ENCODE measurements at places on chromosomes 4 and X.

DNA sequence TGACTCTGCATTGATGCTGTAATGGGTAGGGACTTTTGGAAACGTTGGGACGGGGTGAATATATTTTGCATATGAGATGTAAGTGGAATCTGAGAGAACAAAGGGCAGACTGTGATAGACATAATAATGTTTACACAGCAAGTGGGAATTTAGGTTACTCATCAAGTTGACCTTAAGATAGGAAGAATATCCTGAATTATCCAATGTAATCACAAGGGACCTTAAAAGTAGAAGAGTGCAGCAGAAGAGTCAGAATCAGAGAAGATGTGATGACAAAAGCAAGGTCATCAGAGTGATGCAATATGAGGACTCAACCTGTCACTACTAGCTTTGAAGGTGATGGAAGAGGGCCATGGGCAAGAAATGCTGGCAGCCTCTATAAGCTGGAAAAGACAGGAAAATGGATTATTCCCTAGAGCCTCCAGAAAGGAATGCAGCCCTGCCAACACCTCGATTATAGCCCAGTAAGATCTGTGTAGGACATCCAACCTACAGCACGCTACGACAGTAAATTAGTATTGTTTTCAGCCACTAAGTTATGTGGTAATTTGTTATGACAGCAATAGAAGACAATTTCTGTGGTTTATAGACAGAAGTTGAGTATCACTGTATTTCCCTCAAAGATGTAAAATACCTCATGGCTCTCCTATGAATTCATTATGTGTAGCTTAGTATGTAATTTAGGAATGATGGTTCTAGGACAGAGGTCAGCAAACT lies 26.4 kb downstream of the MORC4 start:
- DNase-seq, result no peak

GRCh38 chrX:20974326-20974725 lies 399.9 kb upstream of the CNKSR2 start:
- no peak for DNase-seq

DNA sequence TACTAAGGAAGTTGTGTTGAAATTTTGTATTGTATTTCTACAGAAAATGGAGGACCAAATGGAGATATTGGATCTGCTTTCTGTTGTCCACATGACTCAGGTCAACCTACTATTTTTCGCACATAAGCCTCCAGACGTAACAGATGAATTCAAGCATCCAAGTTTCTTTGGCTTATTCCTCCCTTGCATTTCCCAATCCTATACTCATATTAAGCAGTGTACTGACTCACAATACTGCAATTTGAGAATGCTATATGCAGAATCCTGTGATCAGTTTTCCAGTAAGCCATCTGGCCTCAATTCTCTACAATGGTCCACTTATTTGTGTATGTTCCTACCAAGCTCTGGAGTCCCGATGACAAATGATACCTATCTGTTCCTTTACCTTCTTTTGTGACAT lies 75.7 kb downstream of the ASB9 start:
- no peak for DNase-seq

DNA sequence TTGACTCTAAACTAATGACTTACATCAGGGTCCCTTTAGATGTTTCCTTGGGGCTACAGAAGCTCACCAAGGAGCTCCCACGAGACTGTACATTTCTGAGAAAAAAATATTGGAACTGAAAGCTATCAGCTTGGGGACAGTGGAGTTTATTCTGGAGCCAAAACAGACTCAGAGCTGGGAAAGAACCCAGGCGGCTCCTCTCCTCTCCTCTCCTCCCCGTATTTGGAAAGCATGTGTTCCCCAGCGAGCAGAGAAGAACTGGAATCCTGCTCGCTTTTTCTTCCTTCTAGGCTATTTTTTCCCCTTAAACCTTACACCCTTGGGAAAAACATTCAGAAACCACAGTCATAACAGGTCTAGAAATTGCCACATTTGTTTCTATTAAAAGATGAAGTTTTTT lies 4.3 kb upstream of the MAP7D3 start:
- DNase-seq, result no peak

DNA sequence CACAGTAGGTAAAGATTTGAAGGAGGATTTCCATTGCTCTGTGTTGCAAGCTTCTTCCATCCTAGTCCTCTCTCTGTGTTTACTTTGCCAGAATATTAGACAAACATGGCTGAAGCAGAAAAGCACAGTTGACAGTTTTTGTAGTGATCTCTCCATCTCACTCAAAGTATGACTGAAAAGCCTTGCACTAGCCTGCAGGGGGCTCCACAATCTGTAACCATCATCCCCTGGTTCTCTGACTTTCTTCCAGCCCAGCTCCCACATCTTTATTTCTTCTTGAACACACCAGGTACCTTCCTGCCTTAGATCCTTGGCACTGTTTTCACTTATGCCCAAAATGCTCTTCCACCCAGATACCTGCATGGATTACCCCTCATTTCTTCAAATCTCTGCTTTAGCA lies 34.1 kb upstream of the HHIP start:
- no peak for DNase-seq

DNA sequence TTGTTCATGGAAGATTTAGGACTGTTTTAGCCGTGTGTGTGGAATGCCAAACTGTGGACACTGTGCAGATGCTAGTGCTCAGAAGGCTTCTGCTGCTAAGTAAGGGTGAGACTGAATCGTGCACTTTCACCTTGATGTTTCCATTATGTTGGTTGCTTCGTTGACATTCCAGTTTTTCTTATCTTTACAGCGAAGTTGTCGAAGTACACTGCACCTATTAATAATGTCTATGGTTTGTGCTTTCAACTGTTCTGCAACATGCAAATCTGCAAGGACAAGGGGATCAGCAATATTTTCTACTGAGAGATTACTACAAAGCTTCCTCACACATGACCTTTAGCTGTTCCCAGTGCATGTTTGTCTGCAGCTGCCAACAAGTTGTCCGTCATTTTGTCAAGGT lies 67.7 kb downstream of the UGT2A3 start:
- no peak for DNase-seq

DNA sequence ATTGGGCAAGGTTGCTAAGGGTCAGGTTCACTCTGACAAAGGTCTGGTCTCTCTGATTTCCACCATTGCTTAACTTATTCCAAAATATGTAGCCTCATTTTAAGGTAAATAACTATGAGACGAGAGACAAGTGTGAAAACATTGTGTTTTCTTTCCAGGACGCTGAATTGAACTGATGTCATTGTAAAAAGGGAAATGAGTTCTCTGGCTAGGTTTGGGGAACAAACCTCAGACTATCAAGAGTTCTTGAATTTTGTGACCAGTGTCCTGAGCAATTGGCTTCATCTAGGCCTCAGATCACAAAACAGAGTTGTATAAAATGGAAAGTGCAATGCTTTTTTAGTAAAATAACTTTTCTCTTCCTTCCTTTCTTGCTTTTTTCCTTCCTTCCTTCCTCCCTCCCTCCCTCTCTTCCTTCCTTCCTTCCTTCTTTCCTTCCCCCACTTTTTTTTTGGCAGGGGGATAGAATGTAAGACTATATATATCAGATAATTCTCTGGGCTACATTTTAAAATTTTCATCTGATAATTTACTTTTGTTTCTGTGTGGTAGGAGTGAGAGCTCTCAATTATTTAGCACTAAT lies 30.8 kb upstream of the CXCL8 start:
- no peak for DNase-seq

DNA sequence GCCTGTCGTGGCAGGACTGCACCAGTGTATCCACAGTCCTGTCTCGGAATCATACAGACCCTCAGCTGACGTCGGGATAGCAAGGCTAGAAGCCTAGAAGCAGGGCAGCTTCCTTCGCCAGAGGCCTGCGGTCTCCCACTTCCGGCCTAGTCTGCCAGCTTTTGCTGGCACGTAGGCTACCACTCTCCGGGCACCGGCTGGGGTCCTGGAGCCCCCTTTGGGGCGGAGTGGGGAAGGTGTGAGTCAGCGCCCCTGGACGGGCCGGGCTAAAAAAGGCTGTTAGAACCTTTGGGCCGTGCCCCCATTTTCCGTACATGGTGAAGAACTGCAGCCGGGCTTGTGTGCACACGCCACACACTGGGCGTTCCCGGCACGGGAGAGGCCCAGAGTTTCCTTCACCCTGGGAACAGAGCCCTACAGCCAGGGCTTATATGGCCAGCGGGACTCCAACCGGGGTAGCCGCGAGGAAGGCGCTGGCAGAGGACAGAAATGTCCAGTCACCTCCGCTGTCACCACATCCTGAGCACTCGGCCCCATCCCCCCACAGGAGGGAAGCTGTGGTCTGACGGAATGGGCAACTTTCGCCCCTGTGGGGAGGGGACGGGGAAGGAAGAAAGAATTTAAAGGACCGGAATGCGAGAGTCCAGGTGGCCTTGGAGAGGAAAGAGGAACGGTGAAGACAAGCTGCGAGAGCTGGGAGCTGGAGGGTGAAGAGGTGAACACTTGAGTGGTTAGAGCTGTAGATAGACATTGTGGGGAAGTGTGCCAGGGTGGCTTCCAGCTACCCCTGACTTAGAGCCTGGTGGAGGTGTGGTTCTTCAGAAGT lies 4.6 kb downstream of the MAGIX start:
- peak; percentile 29 for DNase-seq

- DNase-seq, result no peak
These were observed 144.8 kb downstream of the SHROOM3 start for GRCh38 chr4:76579596-76580375.

- DNase-seq, result no peak
These were observed 66.2 kb upstream of the PGRMC2 start for GRCh38 chr4:128353791-128354190.

DNA sequence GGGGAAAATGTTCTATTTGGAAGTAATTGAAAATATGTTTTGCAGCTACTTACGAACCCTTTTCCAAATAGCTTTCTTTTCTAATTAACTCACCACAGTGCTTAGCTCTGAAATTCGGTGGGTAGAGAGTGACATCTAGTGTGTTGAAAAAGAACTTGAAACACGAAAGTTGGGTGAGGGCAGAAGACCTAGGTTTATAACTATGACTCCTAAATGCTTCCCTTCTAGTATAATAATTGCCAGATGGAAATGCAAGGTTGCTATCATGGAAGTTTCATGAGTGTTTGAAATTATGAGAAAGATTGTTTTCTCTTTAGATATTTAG lies 77.3 kb upstream of the NOCT start:
- no peak for DNase-seq

Data from stimulated activated CD4-positive, alpha-beta T cell treated with anti-CD3 and anti-CD28 coated beads, Interleukin-1b, Interleukin-23, amount 100 ng/mL, for 4 hours (primary cell).